H54 (cell line): ENCODE measurements at places on chromosomes 2 and 18.

DNA sequence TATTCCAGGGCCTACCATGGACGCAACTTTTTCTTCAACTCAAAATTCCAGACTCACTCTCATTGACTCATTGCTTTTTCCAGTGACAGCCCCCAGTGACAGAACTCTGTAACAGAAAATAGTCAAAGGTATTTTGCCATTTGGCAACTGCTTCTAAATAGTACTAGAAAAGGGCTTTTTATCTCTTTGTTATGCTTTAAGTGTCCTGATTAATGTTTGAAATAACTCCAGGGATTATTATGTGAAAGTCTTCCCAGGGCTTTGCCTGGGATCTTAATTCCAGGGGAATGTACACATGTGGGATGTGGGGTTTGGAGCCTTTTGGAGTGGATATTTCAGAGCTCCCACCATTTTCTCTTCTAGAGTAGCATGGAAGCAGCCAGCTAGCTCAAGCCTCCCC is 198.8 kb downstream of the KCNS3 start:
- no peak for DNase-seq

DNA sequence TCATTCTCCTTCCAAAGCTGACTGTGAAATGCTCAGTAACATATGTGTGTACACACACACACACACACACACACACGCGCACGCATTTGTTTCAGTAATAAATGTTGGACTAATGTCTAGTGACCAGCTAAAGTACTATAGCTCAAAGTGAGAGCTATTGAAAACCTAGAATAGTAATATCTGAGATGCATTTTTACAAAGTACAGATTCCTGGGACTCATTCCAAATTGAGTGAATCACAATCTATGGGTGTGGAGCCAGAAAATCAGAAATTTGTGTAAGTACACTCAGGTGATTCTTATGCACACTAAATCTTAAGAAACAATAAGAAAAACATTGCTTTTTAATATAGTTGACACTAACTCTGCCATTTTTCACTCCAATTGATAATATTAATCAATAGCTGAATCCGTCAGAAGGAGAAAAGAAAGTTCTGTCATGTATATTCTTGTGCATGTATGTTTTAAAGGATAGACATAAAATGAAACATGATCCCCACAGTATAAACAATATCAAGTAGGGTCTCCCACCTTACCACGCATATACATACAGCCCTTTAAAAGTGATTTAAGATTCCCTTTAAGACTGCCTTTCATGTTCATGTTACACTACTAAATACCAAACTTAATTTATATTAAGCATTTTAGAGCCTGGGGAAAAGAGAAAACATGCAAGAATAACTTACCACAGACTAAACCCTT is 123.5 kb downstream of the ATAD2B start:
- DNase-seq: no peak

GRCh38 chr18:7152440-7152839 is 34.8 kb upstream of the LAMA1 start:
- DNase-seq: no peak

GRCh38 chr2:215907147-215907546 is 106.2 kb downstream of the MREG start:
- DNase-seq: no peak

DNA sequence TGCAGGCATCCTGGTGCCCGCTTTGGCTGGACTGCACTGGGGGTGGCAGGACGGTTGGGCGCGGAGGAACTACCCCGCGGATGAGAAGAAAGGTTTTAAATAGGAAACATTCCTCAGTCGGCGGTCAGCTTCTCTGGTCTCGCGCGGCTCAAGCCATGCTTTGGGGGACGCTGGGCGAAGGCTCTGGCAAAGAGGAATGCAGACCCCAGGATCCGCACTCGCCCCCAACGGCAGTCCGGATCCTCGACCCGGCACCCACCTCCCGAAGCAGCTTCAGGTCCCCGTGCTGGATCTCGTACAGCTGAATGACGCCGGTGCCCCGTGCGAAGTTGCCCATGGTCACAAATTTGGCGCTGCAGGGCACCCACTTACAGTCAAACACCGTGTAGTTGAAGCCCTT is 686 bp upstream of the PNO1 start:
- DNase-seq: peak; percentile 26

GRCh38 chr2:44462934-44463849 is 101.4 kb downstream of the CAMKMT start:
- DNase-seq: no peak

GRCh38 chr2:234850818-234851217 is 101.0 kb upstream of the SH3BP4 start:
- DNase-seq: no peak

- DNase-seq: no peak
Observed at GRCh38 chr2:45983213-45983612, 314.0 kb upstream of the EPAS1 start.

- DNase-seq: no peak
Observed at GRCh38 chr2:43569921-43570320, 25.9 kb downstream of the THADA start.
